ENCODE measurements at places on chromosomes 3 and 15. TPM values are rescaled to one million over a fixed set of nuclear protein-coding genes. Genes with fewer than 3 reads are reported as not detected.

THOC7 gene
- 58.5 TPM for total RNA-seq

GABRA5 gene
- total RNA-seq, result 1.0 TPM

SEMA7A gene
- total RNA-seq, result 29.4 TPM

FANCD2OS gene
- not detected for total RNA-seq

POLQ gene
- 5.1 TPM for total RNA-seq

GOLGA8A gene
- 7.4 TPM for total RNA-seq

TEX55 gene
- total RNA-seq, result not detected

GOLGA8Q gene
- total RNA-seq, result not detected

ANKUB1 gene
- not detected for total RNA-seq

TRAK1 gene
- total RNA-seq, result 45.0 TPM

NEK10 gene
- total RNA-seq, result 1.3 TPM

GXYLT2 gene
- total RNA-seq, result 43.3 TPM

SLC2A2 gene
- not detected for total RNA-seq

CLEC3B gene
- not detected for total RNA-seq

SLC51B gene
- total RNA-seq, result not detected

APBA2 gene
- total RNA-seq, result 27.6 TPM

DHX36 gene
- total RNA-seq, result 35.8 TPM

GRK7 gene
- not detected for total RNA-seq

TMEM158 gene
- total RNA-seq, result 6.8 TPM

C3orf22 gene
- not detected for total RNA-seq

SEMA3G gene
- not detected for total RNA-seq

GRAMD2A gene
- not detected for total RNA-seq

DNAJB11 gene
- total RNA-seq, result 42.7 TPM

GOLGA8M gene
- total RNA-seq, result not detected

TRIM42 gene
- not detected for total RNA-seq

EHHADH gene
- 9.8 TPM for total RNA-seq

CCDC39 gene
- total RNA-seq, result not detected

LTK gene
- total RNA-seq, result 0.36 TPM

DUOXA2 gene
- total RNA-seq, result not detected

C2CD4A gene
- under 0.01 TPM for total RNA-seq

CFAP91 gene
- 0.36 TPM for total RNA-seq

ARL8B gene
- total RNA-seq, result 71.2 TPM

FAM174B gene
- total RNA-seq, result 12.7 TPM

DPH3 gene
- total RNA-seq, result 25.1 TPM

XCR1 gene
- total RNA-seq, result not detected

ROPN1 gene
- total RNA-seq, result 5.3 TPM

GPD1L gene
- 28.4 TPM for total RNA-seq

GOLGA8T gene
- total RNA-seq, result not detected

MESP1 gene
- 0.73 TPM for total RNA-seq

SEMA3B gene
- 5.3 TPM for total RNA-seq

MGLL gene
- total RNA-seq, result 2.0 TPM

TGM5 gene
- total RNA-seq, result not detected

IGDCC3 gene
- not detected for total RNA-seq

ZNF770 gene
- total RNA-seq, result 18.2 TPM

GABRB3 gene
- 0.62 TPM for total RNA-seq

P2RY1 gene
- total RNA-seq, result 5.1 TPM

STX19 gene
- total RNA-seq, result not detected

PPP1R14D gene
- total RNA-seq, result not detected

MST1 gene
- total RNA-seq, result 2.0 TPM

All from melanocyte of skin (primary cell).